GM04503 (cell line): ENCODE measurements at places on chromosomes 2 and 18.

DNA sequence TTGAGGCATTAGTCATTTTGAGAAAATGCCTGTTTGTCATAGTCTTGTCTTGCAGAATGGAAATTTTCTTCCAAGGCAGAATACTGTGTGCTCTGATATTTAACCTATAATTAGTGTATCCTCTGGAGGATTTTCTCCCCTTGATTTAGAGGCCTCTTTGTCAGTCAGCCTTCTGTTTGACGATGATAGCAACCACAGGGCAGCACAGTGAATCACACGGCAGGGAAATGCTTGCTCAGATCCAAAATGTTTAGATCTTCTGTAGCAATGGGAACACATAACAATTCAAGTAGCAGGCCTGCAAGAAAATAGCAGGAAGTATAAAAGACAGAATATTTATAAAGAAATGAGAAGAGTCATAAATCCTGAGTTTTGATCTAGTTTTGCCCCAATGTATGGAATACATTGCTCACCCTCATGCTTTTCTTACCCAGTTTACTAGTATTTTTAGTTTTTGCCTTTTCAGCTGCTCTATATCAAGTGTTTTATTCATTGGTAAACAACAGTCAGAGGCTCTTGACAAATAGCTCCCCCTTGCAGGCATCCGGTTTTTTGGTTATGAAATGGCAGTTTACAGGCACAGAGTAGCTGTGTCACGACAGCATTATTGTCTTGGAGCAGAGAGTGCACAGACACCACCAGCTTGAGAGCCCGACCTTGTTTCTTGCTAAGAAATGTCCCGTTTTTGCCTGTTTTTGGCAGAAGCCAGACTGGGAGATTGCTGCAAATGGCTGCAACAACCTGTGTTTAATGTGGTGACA, 185.1 kb downstream of the MYO3B start:
- peak; percentile 16 for DNase-seq

DNA sequence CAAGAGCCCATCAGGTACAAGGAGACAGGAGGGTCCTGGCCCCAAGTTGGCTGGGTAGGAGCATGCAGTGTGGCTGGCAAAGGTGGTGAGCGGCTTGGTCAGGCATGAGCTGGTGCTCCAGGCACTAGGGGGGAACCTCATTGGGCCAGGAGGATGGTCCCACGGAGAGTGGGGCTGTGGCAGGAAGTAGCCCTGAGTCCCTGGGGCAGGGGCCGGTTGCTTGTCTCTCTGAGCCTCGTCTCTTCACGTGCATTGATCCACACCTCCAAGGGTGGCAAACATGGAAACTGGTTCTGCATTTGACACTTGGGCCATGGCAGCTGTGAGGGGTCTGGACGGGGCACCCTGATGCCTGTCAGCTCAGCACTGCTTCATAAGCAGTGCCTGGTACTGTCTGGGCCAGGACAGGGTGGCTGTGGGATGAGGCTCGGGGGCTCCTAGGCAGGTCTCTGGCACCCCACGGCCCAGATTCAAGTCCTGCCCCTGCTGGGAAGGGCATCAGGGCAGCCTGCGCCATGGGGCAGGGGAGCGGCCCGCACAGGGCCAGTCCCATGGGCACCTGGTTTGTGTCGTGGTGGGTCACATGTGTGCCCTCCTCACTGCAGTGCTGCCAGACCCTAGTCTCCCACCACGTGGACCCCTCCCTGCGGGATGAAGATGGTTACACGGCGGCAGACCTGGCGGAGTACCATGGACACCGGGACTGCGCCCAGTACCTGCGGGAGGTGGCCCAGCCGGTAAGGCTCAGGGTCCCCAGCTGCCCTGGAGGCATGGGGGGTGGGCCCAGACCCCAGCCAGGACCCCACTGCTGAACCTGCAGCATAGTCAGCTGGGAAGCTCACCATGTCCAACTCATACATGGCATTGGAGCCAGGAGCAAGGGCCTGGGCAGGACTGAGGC, 16.4 kb downstream of the ESPNL start:
- no peak for DNase-seq

GRCh38 chr2:60094450-60094929, 459.0 kb downstream of the BCL11A start:
- no peak for DNase-seq

- DNase-seq, result no peak
These were observed 559.8 kb upstream of the FANCL start for GRCh38 chr2:58800881-58801280.

DNA sequence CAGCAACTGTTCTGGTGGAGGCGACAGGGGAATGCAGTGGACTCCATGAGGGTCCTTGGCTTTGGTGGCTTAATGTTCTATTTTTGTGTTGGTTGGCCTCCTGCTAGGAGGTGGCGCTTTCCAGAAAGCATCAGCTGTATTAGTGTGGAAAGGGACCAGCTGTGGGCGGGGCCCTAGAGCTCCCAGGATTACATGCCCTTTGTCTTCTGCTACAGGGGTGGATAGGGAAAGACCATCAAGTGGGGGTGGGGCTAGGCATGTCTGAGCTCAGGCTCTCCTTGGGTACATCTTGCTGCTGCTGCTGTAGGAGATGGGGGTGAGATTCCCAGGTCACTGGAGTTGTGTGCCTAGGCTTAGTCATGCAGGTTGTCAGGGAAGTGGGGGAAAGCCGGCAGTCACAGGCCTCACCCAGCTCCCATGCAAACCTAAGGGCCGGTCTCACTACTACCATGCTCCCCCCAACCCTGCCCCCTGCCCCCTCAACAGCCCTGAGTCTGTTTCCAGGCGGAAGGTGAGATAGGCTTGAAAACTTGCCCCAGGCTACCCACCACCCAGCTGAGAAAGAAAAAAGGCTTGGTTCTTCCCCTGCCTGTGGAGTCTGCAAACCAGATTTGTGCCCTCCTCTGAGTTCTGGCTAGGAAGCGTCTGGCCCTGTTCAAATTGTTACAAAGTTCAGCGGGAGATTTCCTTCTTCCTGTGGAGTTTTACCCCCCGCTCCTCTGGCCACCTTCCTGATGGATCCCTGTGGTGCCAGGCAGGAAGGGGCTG, 141.3 kb upstream of the LYPD1 start:
- DNase-seq, result no peak

- no peak for DNase-seq
These were observed 161.9 kb downstream of the KLHL29 start for GRCh38 chr2:23546913-23547312.

GRCh38 chr2:69001879-69002278, 11.1 kb upstream of the ANTXR1 start:
- no peak for DNase-seq

DNA sequence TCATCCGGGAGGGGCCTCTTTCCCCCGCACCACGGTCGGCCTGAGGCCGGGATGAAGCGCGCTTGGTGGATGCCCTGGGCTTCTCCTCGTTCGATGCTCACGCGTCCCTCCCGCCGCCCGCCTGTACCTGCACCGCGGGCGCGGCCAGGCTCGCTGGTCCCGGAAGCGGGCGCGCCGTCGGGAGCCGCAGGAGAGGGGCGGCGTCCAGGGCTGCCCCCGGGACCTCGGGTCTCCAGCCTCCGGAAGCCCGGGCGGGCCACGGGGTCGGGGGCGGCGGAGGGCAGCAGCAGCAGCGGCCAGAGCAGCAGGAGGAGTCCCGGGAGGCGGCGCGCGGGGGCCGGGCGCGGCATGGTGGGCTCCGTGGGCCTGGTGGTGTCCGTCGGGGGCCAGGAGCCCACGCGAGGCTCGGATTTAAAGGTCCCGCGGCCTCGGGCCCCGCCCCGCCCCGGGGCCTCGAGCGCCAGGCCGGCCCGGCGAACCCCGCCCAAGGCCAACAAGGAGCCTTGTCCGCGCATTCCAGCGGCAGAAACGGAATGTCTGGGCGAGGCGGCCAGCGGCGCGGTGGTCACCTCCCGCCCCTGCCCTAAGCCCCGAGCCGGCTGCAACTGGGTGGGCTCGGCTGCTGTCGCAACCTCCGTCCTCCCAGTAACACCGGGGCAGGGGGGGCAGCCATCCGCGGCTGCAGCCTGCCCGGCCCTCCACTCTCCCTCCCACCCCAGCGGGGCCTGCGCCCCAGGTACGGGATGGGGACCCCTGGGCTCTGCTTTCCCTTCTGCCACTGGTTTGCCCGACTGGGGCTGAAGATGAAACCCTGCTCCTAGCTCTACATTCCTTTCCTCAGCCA, at the start of gene MATN3:
Gene MATN3 (minus strand): TSS at position 387 of the 844 bp plus-strand sequence. CDS start 37 bp downstream, at position 350.
- DNase-seq, result no peak

- DNase-seq, result no peak
These were observed 145.1 kb downstream of the ASB1 start for GRCh38 chr2:238571661-238572372.

DNA sequence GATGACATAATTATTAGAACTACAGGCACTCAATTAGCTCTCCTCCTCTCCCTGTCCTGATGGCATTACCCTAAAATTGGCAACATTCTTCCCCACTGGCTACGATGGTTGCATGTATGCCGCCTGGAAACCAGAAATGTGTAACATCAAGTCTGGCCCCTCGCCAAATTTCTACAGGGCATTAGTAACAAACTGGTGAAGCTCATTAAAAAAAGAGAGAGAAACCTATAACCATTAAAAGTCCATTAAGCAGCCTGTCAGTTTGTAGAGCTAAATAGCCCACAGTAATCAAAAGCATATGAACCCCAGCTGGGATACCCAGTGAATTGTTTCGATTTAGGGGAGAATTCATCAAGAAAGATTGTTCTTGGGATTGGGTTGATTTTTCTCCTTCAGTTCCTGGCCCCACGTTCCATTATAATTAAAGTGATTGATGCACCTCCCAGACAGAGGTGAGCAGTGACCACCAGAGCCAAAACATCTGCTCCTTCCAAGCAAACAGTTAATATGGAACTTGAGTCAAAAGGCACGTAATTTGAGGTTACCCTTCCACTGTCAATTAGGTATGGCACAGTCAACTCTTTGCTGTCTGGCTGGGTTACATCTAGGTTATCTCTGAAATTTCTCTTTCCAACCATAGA, 208.6 kb downstream of the C1D start:
- no peak for DNase-seq

DNA sequence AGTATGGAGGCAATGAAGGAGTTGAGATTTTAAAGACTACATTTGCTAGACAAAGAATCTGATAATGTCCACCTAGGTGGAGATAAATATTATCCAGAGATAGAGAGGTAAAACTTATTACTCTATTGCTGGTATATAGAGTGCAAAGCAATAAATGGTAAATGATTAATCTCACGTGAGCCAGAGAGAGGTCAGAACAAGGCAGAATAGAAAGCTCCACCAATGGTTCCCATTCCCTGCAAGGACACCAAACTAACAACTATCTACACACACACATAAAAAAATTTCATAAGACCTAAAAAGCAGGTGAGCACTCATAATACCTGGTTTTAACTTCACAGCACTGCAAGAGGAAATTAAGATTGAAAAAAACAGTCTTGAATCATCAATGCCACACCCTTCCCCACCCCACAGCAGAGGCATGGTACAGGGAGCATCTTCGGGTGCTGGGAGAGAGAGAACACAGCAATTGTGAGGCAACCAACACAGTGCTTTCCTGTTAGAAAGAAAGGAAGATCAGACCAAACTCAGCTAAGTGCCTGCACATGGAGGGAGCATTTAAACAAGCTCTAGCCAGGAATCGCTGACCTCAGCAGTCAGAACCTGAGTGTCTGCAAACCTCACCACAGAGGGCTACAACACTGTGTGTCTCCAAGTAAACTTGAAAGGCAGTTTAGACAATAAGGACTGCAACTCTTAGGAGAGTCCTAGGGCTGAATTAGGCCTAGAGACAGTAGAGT, 1432.6 kb upstream of the TMEFF2 start:
- DNase-seq, result no peak

- no peak for DNase-seq
These were observed 233.8 kb upstream of the NOL4 start for GRCh38 chr18:34458410-34458977.

- DNase-seq, result no peak
These were observed 257.2 kb downstream of the CYRIA start for GRCh38 chr2:16408331-16409005.

DNA sequence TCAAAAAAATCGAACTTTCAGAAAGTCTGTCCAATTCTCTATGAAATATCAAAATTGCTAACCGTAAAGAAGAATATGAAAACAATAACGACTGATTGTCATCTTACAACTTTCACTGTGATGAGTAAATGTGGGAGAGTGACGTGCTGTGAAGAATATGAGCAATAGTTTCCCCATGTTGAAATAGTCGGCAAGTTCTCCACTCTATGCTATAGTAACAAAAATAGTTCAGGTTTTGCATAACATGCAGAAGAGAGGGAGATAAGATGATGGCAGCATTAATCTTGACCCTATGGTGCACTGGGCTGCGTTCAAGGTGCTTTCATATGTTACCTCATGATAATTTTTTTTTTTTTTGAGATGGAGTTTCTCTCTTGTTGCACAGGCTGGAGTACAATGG, 196.8 kb upstream of the CYRIA start:
- DNase-seq, result no peak

DNA sequence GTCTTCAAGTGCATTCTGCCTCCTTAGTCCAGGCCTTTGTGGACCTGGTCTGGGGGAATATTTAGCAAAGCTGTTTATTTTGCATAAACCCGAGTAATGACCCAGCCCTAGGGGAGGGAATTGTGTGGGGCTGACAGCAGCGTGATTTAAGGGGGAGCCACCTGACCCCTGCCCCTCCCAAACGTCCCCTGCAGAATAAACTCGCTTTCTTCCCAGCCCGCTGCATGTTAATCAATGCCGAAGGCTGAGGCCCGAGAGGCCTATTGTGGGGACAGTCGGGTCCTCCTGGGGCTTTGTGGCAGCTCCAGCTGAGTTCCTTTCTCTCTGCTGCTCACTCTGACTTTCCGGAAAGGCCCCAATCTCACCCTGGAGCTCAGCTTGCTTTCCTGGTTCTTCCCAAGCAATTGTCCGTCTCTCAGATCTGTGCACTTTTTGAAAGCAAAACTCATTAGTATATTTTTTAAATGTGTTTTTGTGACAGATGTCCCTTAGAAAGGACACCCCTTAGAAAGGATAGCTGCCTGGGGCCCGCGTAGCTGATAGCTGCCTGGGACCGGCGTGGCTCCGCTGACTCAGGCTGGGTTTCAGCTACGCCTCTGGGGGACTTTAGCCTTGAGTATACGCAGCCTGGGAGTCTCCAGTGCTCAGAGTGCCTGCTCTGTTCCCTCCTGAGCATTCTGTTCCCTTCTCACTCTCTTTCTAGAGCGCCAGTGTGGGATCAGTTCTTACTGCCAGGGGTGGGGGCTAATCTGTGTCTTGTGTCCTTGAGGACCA, 158.3 kb downstream of the GLI2 start:
- DNase-seq, result no peak
